ENCODE measurements at places on chromosomes 16 and 17.
A peak's percentile ranks its signal among the peaks of the same experiment; 100 is the strongest.

GRCh38 chr17:33902901-33903449 lies 352.1 kb upstream of the CCL2 start:
- no peak for DNase-seq

DNA sequence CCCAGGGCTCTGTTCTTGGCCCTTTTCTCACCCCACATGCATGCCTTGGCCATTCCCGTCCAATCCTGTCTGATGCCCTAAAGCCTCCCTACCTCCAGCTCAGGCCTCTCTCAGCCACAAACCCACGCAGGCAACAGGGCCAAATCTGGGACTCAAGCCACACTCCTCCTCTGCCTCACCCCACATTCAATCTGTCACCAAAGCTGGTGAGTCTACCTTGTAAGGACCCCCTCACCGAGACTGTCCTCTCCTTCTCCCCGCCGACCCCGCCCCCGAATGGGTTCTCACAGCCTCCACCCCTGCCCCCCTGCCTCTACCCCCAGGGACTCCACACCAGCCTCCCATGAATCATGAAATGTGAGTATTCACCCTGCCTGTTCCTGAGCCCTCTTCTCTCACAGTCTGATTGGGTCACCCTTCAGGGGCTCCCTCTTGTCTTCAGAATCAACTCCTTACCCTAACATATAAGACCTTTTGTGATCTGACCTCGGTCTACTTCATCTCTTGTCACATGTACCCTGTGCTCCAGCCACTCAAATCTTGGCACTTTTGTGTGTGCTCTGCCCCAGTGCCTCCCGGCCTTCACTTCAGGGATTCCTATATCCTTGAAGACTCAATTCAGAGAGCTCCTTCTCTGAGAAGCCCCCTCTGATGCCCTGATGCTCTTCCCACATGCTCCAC lies 10.7 kb downstream of the EPOP start:
- no peak for DNase-seq

DNA sequence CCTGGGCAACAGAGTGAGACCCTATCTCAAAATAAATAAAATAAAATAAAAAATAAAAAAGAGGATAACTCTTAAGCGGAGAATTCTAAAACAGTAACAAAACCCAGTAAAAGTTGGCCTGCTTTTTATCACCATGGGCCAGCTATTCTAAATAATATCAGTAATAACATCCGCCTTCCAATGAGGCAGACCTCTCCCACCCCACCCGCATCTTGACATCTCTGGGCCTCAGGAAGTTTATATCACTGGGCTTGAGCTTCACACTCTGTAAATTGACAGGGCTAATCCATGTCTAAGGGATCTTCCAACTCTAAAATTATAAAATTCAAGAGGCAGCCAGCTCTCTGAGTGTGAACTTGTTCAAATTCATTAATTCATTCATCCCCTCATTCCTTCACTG lies 82.9 kb upstream of the MTMR4 start:
- DNase-seq: no peak

DNA sequence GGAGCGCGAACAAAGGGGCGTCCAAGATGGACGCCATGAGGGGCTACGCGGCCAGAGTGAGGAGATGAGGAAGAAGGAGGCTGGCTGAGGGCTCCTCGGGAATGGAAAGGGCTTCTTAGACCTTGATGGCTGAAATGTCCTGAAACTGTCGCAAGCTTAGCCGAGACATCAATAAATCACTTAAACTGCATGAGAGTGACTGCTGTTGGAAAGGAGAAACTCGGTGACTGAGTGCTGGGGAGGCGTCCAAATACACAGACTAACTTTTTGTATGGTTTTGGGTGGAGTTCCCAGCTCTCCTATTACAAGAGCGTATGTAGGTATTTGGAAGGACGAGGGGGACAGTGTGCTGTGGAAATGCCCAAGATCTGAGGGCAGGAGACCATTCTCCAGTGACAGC lies 1.4 kb upstream of the GEMIN4 start:
- DNase-seq: no peak

- DNase-seq: no peak
Observed at GRCh38 chr17:61813211-61813610, 50.1 kb downstream of the BRIP1 start.

DNA sequence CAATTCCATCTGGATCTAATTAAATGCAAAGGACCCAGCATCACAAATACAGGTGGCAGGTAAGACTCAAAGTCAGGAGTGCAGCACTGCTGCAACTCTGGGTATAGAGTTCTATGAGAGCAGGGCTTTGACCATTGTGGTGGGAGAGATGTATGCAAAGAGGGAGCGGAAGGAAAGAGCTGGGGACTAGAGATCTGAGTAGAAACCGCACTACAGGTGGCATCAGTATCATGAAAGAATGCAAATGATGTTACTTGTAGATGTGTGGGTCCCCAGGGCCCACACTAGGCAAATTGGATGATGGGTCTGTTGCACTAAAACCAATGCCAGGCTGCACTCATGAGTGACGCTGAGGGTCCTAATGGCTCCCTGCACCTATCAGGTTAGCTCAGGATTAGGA lies 287.1 kb upstream of the ASIC2 start:
- no peak for DNase-seq

DNA sequence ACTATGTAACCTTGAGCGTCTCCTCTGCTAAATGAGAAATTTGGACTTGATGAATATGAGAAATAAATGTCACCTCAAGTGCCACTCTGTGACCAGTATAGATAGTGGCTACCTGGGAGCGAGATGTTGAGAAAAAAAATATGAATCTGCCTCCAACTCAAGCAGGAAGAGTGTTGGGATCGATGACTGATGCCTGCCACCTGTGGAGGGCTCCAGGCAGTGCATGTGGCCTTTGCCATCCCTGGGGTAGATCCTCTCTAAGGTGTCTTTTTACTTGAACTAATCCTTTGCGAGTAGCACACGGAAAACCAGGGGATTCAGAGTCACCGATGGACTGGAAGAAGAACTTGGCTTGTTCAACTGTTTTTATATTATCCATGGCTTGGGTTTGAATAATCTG lies 9.4 kb downstream of the CCDC182 start:
- peak; percentile 7 for DNase-seq

DNA sequence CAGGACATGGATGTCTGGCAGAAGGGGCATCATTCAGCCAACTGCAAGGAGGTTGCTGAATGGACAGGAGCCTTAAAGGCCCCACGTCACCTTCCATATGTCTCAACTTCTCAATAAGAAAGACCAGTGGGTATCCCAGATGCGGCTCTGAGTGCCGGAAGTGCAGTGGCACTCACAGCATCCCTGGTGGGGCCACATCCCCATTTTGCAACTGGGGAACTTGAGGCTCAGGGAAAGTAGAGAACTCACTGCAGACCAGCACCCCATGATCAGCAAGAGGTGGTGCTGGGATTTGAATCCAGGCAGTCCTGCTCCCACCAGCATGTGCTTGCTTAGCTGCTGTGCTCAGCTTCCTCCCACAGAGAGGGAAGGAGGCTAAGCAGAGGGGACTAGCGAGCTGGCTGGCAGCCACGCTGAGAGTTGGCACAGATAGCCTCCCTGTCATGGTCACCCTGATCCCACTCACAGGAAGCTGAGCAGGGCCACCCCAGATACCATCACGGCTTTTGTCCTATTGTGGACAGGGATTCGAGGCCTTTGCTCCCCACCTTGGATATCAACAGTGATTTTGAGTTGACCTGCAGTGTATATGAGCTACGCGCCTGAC lies 294.2 kb upstream of the FOXF1 start:
- no peak for DNase-seq

DNA sequence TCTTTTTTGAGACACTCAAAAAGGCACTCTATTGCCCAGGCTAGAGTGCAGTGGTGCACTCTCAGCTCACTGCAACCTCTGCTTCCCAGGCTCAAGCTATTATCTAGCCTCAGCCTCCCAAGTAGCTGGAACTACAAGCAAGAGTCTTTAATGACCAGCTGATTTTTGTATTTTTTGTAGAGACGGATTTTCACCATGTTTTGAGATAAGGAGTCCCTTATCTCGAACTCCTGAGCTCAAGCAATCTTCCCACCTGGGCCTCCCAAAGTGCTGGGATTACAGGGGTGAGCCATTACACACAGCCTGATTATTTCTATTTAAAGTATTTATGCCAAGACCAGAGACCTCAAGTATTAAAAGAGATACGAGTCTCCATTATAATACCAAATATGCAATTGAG lies 566.1 kb upstream of the CA10 start:
- no peak for DNase-seq

GRCh38 chr17:333626-334396 lies 18.8 kb downstream of the RPH3AL start:
- DNase-seq: peak; percentile 84

- DNase-seq: no peak
Observed at GRCh38 chr17:22158364-22158763, 466.0 kb downstream of the KCNJ18 start.

All from dermis blood vessel endothelial cell (primary cell).